Skin of body (tissue), 3 donors: ENCODE measurements at places on chromosomes 3 and 15. TPM values are rescaled to one million over a fixed set of nuclear protein-coding genes. Genes with fewer than 3 reads are reported as not detected.

The C2CD4A gene
- total RNA-seq, result not detected

DNA sequence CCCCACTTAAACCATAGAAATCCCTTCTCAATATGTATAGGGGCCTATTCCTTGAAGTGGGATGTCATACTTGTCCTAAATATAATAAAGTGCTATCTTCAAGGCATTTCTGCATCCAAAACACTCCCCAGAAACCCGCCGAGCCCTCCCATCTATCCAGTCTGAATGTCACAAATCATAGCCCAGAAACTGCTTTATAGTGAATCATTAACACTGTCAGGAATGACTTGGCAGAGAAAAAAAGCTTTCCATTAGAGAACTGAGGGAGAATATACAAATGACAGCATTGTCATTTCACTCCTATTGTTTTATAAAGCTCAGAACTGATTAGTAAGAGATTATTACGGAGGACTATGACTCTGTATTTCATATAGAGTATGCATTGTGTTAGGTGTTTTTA, 48.4 kb upstream of the MEIS2 start:
- DNase-seq, result no peak

GRCh38 chr3:87969620-87970019, 89.2 kb downstream of the CGGBP1 start:
- DNase-seq, result no peak

DNA sequence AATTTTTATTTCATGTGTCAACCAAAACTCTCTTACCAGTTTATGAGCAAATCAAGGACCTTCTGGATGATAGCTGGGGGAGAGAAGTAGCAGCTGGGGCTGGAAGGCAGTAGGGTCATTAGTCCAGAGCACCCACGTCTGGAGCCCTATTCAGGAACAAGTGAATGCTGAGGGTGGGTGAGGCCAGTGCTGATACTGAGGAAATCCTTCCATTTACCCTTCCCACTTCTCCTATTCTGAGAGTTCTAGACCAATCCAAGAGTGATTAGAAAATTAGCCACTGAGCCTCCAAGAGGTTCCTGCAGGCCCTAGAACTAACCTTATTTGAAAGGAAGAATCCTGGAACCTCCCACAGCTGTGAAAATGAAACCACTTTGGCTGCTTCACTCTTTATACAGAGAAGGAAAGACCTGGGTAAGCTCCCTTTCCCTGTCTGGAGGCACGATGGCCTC, 46.2 kb upstream of the VILL start:
- DNase-seq, result no peak

DNA sequence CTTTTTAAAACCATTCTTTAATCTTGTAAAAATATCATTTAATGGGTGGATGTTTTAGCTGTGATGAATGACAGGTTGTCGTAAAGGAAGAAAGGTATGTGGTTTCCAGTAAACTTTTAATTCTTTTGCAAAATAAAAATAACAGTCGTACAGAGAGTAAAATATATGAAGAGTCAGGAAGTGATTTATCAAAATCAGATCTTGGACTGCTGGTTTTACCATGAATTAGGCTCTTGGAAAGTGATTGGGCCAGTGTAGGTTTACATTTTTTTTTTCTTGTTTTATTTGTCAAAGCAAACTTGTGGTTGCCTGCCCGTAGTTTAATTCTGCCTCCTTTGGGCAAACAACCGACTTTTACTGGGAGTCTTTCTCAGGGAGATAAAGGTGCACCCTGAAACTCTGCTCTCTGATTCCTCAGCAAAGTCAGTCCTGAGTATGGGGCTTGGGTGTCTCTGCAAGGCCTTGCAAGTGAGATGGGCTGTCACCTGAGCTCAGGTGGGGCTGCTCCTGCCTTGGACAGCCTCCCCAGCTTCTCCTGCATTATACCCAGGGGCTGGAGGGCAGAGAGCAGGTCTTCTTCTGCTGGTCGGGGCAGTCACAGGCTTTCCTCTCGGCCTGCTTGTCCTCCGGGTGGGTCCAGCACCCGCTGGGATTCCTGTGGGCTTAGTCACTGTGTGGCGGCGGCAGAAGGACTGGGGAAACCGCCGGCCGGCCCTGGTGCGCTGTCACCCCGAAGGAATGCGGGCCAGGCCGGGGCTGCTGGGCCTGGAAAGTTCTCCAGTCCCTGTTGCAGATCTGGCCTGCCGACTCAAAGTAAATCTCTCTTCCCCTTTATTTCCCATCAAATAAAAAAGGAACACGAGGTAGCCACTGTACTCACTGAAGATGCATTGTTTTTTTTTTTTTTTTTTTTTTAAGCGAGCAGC, 79.0 kb downstream of the IGF1R start:
- peak; percentile 21 for DNase-seq

The ARRDC4 gene
- total RNA-seq, result 25.4 TPM

- DNase-seq, result peak; percentile 36
These were observed at the start of gene FBXL2 for GRCh38 chr3:33277193-33277882. Gene FBXL2, plus strand, starts transcription at chr3:33277442. Its CDS starts 71 bp downstream, at chr3:33277513.

GRCh38 chr3:28936154-28936553, 344.7 kb upstream of the RBMS3 start:
- DNase-seq, result no peak

DNA sequence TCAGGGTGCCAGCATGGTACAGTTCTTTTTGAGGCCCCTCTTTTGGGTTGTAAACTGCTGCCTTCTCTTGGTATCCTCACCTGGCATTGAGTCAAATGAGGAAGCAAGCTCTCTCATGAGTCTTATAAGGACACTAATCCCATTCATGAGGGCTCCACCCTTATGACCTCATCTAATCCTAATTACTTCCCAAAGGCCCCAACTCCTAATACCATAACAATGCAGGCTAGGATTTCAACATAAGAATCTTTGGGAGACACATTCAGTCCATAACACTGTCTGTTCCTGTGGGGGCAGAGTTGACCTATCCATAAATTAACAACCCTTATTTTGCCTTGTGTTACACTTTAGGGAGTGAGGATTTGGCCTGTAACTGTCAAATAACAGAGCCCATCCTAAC, 278.3 kb downstream of the LRTM1 start:
- DNase-seq, result no peak

DNA sequence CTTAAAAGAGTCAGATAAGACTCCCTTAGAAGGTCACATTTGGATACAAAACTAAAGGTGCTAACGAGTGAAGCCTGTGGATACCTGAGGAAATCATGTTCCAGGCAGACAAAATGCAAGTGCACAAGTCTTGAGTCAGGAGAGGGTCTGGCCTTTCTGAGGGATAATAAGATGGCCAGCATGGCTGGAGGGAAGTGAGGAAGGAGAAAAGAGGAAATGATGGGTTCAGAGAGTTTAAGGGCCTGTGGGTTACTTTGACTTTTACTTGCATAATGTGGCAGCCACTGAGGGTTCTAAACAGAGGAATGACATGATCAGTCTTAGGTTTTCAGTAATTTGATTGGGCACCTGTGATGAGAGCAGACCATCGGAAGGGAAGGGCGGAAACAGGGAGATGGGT, 3.5 kb upstream of the ROPN1B start:
- no peak for DNase-seq

DNA sequence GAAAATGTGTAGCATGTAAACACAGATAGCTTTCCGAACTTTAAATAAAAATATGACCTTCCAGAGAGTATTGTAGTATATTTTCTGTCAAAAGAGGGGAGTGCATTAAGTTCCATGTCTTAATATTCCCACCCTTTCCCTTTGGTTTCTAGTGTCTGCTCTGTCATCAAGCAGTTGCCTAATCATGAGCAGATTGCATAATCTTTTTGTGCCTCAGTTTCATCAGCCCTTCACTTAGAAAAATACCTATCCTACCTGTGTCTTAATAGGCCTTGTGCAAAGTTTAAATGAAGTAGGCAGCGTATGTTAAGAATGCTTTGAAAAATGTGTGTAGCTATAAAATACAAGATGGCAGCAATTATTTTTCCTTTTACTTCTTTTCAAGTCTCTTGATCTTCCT, 52.8 kb downstream of the CALML4 start:
- DNase-seq, result no peak

DNA sequence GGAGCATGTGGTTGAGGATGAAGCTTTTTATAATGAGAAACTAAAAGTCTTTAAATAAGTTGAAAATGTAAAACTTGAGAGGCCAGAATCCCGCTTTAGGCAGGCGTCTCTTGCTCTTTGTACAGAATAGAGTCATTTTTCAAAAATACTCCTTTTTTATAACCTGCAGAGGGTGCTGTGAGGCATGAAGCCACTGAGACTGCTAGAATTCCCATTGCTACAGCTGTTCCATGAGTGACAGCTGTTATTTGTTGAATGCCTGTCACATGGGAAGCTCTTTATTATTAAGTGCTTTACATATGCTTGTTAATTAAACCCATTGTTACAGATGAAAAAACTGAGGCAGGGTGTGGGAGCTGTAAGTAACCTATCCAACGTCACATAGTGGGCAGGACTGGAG, 18.5 kb downstream of the MINAR1 start:
- no peak for DNase-seq

The REC114 gene
- not detected for total RNA-seq

- DNase-seq, result no peak
These were observed 236.0 kb downstream of the EDEM1 start for GRCh38 chr3:5423523-5423922.

- DNase-seq, result no peak
These were observed 195.2 kb upstream of the MCTP2 start for GRCh38 chr15:94036156-94036555.

- DNase-seq, result no peak
These were observed 37.1 kb downstream of the MAGI1 start for GRCh38 chr3:66001626-66002025.

DNA sequence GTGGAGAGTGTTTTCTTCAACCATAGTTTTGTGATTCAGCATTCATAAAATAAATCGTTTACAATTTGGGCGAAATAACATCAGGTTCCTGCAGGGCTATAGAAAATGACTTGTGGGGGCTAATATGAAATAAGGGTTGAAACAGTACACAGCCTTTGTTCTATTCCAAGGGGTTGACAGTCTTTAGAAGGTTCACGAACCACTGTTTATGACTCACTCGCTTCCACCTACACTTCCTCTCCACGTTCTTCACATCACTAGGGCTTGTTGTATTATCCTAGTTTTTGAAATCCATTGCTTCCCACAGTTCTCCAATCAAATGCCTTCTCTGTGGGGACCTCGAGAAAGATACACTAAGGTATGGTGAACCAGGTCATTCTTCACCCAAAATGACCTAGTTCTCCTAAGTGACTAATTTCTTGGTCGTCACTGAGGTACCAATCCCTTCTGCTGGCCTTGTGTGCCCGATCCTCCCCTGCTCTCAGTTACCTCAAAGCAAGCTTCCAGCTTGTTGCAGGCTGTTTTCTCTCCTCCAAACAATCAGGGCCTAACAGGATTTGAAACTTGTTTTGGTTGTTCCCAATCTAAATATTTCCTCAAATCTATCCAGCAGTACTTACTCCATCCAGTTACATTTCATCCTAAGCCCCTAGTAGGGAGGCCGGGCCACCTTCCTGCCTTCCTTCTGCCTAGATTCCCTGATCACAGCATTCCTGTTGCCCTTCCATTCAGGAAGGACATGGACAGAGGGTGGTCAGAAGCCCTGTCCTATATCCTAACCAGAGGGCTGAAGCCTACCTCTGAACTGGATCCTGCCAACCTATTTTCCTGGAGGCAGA, 23.1 kb upstream of the TBL1XR1 start:
- DNase-seq, result no peak

The LRTM1 gene
- total RNA-seq, result 7.4 TPM

DNA sequence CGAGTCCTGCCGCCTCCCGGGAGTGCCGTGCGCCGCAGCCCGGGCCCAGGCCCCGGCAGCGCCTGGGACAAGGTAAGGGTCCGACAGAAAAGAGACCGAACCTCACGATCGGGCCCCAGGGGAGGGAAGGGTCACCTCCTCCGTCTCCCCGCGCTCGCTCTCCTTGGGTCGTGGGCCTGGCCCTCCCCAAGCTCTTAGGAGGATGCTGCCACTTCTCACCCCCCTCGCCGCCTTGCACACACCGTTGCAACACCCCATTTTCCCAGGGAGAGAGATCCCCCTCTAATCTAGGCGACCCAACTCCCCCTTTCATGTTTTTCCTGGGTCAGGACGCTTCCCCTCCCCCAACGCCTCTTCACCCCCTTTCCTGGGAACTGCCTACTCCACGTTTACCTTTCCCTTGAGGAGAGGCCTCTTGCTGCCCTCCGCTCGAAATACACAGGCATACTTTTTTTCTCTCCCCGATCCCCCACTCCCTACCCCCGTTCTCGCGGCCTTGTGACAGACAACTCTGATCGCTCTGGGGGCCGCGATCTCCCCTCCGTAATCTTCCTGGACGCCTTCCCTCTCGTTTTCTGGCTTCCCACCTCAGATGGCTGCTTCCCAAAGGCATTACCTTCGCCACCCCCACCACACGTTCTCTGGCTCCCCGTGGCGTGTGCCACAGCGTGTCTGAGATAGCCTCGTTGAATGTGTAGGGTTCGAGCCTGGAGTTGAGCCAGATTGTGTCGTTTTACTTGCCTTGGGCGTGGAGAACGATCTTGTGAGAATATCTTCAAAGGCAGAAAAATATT, 688 bp downstream of the SETD5 start:
- peak; percentile 71 for DNase-seq

GRCh38 chr3:23711916-23712494, 93.8 kb upstream of the UBE2E1 start:
- DNase-seq, result no peak

The SAMMSON gene
- total RNA-seq, result 0.69 TPM

DNA sequence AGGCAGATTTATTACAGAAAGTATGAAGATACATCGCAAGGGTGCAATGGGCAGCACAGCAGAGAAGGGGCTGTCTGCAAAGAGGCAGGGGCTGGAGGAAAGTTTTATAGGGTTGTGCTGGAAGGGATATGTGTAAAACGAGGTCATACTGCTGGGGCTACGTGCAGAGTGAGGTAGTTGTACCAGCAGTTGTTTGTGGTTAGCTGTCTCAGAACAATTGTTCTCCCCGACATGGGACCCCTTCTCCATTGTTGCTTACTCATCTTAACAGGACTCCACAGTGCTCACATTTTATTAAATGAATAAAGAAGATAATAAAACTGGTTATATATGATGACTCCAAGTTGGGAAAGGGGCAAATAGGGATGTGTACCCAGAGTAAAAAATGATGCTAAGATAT, 49.4 kb downstream of the GTPBP8 start:
- DNase-seq, result no peak

The KIF15 gene
- total RNA-seq, result 9.5 TPM

- no peak for DNase-seq
These were observed 231.5 kb upstream of the SGO1 start for GRCh38 chr3:20417388-20418108.

DNA sequence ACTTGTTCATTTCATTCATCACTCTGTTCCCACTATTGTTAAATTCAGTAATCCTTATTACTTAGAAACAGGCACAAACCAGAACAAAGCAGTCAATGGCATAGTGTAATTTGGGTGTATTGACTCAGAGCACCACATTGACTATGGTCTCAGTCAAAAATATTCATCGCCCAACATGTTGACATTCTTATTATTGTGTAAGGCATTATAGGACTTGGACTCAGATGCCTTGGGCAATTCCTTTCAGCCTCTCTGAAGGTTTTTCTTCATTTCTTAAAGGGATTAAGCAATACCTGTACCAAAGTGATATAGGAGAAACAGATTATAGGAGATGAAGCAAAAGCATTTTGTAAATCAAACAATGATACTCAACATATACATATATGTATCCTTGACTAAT, 114.7 kb upstream of the BHLHE40 start:
- no peak for DNase-seq

The FANCD2OS gene
- not detected for total RNA-seq

GRCh38 chr3:98445949-98446406, 17.0 kb upstream of the OR5K1 start:
- no peak for DNase-seq

- peak; percentile 27 for DNase-seq
These were observed 62.3 kb upstream of the GATA2 start for GRCh38 chr3:128555098-128555825.

GRCh38 chr15:88571153-88571851, 24.8 kb upstream of the DET1 start:
- DNase-seq, result no peak
